ENCODE measurements at places on chromosomes 13 and 19.

DNA sequence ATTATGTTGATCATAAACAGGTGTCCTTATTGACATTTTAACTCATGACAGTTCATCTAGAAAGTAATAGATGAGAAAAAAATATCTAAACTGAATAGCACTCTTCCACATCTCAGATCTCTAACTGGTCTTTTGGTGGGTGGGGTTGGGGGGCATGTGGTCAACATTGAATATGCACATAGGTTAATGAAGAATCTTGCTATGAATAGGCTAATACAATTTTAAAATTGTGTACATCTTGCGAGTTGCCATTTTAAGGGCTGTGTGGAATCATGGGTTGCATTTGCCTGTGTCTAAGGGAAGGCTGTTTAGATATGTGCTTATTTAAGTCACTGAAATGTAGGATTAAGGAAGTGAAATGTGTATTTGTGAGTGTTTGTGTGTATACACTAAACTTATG, 346.0 kb downstream of the ITGBL1 start:
- DNase-seq = no peak

- DNase-seq = peak; percentile 59
Measured at GRCh38 chr13:66835040-66835628, 395.0 kb downstream of the PCDH9 start.

DNA sequence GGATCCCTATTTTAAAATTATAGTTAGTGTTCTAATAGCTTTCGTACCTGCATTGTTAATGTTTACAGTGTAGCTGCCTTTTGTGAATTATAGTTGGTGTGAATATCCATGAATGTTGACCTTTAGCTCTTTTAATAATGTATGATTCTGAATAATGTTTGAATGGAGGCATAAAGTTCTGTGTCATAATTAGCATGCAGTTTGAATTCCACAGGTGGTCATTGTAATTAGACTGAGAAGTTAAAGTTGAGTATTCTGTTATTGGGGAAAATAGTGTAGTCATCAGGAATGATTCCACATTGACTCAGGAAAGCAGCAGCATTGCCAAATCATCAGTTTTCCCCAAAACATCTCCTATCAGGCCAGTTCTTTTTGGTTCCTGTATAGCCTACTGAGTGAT, 12.1 kb downstream of the GPR18 start:
- DNase-seq = no peak

- DNase-seq = peak; percentile 69
Measured at GRCh38 chr19:38362076-38362945, 12.1 kb upstream of the PSMD8 start.
